ENCODE measurements at places on chromosomes 7 and 10.

GRCh38 chr7:141198194-141198958 is 124.5 kb downstream of the TMEM178B start:
- no peak for DNase-seq

- no peak for DNase-seq
Measured at GRCh38 chr7:69211336-69211735, 386.9 kb upstream of the AUTS2 start.

DNA sequence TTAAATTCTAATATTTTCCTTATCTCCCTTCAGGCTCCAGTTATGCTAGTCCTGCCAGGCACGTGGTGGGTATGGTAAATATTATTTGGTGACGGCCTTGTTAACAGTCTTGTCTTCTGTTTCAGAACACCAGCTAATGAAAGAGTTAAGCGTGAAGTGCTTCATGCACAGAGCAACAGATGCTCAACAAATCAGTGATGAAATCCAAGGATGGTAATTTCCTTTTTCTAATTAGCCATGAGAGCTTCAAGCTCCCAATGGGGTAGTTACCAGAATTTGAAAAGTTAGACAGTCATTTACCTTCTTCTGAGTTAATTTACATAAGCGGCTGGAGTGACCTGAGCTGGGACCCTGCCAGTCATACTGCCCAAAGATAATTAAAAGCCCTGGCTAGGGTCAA is 1.9 kb upstream of the OTUD1 start:
- DNase-seq = no peak

- DNase-seq = no peak
Measured at GRCh38 chr7:28986765-28987110, 28.6 kb upstream of the TRIL start.

DNA sequence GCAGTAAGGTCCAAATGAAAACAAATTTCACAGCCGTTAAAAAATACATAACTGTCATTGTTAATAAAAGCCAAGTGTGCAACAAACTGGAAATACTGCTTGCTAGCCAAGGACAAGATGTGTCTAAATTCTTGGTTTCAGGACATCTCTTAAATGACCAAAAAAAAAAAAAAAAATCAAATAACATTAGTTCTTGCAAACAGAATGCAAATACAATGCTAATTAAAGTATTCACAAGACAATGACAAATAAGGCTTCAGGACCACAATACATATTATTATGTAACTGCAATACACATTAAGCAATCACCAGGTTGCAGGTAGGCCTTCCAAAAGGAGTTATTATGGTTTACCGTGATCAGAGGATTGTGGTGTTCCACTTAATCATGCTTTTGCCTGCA is 3.6 kb downstream of the ARHGAP21 start:
- DNase-seq = no peak

- no peak for DNase-seq
Measured at GRCh38 chr10:93436591-93437085, 45.5 kb downstream of the MYOF start.

DNA sequence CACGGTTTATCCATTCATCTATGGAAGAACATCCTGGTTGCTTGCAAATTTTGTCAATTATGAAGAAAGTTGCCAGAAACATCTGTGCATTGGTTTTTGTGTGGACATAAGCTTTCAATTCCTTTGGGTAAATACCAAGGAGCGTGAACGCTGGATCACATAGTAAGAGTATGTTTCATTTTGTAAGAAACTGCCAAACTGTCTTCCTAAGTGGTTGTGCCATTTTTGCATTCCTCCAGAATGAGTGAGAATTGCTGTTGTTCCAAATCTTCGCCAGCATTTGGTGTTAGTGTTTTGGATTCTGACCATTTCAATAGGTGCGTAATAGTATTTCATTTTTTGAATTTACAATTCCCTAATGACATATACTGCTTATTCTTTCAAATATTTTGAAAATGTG is 155.3 kb upstream of the FRMD4A start:
- no peak for DNase-seq

GRCh38 chr10:69486922-69487730 is 35.9 kb downstream of the TSPAN15 start:
- no peak for DNase-seq

DNA sequence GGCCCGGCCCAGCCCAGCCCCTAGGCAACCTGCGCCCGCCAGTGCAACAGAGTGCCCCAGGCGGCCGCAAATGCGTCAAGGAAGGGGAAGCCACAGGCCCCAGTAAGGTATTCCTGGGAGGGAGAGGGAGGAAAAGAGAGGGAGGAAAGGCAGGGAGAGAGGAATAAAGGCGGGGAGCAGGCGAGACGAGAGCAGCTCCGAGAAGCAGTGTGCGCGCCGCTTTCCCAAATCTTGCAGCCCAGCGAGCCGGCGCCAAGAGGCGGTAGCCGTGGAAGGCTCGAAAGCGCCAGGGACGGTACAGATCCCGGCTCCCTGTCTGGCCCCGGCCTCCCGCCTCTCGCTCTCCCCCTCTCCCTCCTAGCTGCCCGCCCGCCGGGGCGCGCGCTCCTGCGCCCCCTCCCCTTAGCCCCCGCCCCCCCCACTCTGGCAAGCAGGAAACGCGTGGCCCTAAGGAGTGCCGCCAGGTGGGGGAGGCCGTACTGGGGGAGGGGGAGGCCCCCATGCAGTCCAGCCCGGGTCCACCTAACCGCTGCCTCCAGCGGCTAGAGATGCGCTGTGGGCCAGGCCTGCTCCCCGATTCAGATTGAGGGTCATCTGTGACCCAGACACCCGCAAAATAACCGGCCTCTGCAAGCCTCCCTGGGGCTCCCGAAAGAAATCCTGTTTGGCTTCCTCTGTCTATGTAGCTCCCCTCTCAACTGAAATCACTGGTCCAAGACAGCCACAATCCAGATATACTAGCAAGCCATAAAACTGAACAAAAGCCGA is 4.3 kb downstream of the HOXA10 start:
- DNase-seq = no peak

GRCh38 chr7:44258865-44259546 is 58.2 kb downstream of the YKT6 start:
- DNase-seq = no peak

DNA sequence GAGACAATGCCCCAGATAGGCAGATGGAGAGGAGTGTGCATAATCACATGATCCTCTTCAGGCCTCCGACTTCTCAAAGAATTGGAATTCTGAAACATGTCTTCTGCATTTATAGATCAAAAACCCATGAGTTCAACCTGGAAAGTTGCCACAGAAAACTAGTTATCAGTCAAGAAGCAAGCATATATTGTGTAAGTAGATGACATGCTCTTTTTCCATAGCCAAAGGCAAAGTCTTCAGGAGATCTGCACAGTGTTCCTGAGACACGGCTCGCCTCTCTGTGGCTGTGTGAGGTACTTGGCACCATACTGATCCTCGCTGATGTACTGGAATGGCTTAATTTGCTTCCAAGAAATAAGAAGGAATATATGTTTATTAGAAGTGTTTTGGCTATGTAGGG is 213.5 kb upstream of the MKI67 start:
- no peak for DNase-seq

- no peak for DNase-seq
Measured at GRCh38 chr7:34354011-34354410, 304.0 kb upstream of the NPSR1 start.

DNA sequence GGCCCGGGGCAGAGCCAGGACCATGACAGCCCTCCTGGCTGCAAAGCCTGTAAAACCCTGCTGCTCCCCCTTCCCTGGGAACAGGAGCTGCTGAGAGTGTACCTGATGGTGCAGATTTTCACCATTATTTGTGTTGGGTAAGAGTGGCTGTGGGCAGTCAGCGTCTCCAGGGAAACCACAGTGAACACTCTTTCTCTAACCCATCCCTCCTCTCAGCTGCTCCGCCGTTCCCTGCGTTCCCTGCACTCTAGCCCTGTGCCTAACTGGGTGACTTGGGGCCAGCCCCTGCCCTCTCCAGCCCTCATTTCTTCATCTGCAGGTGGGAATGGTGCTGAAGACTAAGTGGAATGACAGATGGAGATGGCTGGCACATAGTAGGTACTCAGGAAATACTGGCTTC is 75.9 kb upstream of the PCBD1 start:
- DNase-seq = no peak

DNA sequence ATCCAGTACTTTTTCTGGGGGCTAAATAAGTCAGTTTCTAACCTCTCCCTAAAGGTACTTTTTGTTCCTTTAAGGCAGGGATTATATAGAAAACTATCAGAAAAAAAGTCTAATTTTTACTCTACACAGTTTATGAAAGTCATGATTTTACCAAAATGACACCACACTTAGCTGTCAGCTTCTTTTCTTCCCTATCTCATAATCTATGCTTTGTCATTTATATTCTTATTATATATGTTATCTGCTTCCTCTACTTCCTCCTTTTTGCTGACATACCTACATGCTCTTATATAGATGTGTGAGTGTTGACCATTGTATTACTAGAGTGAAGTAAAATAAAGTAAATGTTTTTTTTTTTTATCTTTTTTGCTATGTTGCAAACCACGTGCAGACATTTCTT is 203.9 kb upstream of the CHRM2 start:
- DNase-seq = no peak

DNA sequence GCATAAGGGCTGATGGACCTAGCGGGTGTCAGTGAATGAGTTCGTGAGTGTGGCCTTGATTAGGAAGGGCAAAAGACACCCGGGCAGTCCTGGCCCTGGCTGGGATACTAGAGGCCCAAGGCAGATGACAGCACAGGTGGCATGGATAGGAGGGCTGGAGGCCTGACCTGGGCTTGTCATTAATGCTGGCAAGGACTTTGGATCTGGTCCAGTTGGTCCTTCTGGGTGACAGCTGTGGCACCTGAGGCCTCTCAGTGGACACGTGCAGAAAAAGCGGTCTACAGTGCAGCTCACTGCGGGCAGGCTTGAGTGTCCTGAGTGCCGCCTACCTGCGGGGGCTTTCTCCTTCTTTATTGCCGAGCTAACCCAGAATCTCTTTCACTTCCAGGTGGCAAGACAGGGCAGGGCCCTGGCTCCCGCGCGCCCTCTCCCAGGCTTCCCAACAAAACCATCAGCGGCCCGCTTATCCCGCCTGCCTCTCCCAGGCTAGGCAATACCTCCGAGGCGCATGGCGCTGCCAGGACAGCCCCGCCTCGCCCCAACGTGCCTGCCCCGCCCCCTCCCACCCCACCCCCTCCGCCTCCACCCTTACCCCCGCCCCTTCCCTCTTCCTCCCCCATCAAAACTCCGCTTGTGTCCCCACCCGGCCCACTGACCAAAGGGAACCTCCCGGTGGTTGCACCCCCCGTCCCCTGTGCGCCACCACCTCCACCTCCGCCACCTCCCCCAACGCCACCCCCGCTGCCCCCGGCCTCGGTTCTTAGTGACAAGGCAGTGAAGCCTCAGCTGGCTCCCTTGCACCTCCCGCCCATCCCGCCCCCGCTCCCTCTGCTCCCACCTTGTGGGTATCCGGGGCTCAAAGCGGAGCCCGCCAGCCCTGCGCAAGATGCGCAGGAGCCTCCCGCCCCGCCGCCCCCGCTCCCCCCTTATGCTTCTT is 77.4 kb downstream of the WIPF3 start:
- DNase-seq = no peak

- DNase-seq = no peak
Measured at GRCh38 chr10:76229341-76229740, 797.9 kb downstream of the LRMDA start.

DNA sequence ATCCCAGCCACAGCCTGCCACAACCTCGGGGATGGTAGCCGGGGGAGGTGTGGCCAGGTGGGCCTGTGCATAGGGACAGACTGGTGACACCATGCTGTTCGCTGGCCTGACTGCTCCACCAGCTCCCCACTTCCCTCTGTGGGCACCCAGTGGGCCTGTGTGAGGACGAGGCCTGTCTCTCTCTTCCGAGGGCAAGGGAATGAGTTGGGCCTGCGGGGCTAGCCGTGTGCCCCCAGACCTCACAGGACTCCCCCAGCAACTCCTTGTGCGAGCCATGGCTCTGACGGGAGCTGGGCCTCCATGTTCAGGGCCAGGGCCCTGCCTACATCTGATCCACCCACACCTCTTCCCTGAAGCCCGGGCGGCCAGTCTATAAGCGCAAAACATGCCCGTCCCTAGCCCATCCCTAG is 40.5 kb downstream of the PWWP2B start:
- no peak for DNase-seq

DNA sequence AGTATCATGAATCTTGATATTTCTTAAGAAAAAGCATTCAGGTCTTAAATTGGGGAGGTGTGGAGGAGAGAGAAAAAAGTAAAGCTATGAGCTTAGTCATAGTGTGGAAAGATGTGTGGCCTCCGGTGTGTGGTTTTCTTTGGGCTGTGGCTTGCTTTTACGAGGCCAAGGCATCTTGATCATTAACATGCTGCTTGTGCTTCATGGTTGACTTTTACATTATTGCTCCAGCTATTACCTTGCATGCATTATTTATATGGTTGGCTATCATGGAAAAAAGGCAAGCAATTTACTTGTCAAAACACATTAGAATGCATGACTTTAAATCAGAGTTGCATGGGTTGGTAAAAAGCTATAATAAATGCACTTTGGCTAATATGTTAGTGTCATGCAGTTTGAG is 300.7 kb upstream of the ADARB2 start:
- no peak for DNase-seq

DNA sequence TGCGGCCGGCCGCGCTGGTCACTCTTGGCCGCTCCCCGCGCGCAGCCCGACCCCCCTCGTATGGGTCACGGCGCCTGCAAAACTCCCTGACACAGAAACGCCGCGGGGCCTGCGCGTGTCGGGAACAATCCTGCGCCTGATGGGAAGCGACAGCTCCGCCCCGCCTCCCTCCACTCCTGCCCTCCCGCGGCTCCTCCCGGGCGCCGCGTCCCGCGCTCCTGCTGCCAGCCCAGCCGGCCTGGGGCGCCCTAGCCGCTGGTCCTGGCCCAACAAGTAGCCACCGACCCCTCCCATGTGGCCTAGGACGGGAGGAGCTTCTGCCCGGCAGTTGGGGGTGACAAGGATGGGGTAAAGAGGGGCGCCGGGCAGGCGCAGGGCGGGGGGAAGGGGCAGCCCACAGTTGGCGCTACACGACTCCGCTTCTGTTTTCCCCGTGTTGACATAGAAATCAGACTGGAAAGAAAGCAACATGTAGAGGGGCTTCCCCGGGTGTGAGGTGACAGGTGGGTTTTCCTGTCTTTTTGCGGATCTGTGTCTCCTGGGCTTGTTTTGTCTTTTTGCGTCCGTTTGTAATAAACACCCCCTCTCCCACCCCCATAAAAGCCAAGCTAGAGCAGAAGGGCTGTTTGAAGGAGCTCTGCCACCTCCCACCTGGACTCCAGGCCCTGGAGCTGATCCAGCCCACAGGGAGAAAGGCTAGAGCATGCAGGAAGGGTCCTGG is 35.1 kb upstream of the PAX2 start:
- DNase-seq = no peak

DNA sequence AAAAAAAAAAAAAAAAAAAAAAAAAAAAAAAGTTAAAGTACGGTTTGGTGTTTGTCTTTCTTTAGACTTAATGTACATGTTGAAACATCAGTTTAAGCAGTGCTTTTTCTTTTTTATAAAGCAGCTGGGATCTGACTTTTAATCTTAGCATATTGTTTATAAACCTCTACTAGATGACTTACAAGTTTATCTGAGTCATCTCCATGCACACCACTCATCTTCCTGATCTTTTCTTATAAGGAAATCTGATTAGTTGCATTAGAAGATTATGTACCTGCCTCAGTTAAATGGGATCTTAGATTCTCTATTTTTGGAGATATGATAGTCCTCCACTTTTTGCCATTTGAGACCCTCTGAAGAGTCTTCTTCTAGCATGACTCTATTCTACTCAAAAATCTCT is 391.9 kb upstream of the LRGUK start:
- no peak for DNase-seq
